Aorta (tissue), 5 donors: ENCODE measurements at places on chromosomes 11 and 22. TPM values are rescaled to one million over a fixed set of nuclear protein-coding genes. Genes with fewer than 3 reads are reported as not detected.
A peak's percentile ranks its signal among the peaks of the same experiment; 100 is the strongest.

DNA sequence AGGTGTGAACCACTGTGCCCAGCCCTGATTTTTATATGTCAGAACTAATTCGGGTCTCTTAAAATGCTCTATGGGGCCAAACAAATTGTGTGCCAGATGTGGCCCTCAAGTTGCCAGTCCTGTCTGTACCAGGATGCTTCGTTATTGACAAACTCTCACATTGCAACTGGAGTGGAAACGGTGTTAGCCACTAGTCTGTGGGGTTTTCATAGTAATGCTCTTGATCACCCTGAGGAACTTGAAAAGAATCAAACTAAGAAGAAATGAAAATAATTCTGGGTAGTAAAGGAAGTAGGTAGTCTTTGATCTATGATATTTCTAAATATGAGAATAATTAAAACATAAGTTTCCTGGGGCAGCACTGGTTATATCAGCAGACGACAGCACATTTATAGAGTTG, 67.3 kb upstream of the ADSL start:
- no peak for DNase-seq

DNA sequence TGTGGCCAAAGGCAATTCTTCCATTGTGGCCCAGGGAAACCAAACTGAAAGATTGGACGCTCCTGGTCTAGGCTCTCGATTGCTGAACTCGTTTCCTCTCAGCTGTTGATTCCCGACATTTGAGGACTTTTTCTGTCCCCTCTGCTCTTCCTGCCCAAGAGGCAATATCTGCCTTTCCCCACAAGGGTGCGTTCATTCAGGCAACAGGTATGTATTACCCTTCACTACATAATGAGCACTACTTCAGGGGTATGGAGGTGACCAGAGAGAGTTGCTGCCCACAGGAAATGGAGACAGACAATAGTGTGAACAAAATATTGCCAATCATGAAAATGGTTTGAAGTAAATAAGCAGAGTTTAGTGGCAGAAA, 8.2 kb downstream of the PTH start:
- DNase-seq, result no peak

GRCh38 chr11:21414953-21415352, 745.6 kb downstream of the NELL1 start:
- DNase-seq, result no peak

DNA sequence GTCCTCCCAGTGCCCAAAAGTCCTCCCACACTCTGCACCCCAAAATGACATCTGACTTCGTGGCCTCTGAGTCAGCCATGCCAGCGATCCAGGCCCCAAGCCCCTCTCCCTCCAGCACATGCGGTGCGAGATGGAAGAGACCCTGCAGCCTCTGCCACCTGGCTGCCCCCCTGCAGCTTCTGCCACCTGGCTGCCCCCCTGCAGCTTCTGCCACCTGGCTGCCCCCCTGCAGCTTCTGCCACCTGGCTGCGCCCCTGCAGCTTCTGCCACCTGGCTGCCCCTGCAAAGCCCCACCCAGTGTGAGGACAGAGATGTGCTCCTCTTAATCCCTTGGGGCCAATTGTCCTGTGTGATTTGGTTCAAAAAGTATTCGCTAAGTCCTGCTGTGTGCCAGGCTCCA, 68.0 kb downstream of the WNT7B start:
- DNase-seq, result no peak

DNA sequence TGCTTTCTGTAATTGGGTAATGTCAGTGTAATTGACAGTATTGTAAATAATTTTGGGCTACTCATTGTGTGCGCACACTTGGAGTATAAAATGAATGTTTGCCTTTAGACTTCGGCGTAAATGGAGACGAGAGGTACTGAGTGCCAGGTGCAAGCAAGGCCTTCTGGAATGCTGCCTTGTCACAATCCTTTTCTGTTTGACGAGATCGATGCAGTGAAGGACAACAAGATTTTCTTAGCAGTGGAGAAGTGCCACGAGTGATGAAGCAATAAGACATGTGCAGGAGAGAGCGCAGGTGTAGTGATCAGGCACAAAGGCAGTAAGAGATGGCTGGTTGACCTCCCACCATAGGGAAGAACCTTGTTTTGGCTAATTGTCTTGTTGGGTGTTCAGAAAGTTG, 67.5 kb downstream of the DDX10 start:
- no peak for DNase-seq

DNA sequence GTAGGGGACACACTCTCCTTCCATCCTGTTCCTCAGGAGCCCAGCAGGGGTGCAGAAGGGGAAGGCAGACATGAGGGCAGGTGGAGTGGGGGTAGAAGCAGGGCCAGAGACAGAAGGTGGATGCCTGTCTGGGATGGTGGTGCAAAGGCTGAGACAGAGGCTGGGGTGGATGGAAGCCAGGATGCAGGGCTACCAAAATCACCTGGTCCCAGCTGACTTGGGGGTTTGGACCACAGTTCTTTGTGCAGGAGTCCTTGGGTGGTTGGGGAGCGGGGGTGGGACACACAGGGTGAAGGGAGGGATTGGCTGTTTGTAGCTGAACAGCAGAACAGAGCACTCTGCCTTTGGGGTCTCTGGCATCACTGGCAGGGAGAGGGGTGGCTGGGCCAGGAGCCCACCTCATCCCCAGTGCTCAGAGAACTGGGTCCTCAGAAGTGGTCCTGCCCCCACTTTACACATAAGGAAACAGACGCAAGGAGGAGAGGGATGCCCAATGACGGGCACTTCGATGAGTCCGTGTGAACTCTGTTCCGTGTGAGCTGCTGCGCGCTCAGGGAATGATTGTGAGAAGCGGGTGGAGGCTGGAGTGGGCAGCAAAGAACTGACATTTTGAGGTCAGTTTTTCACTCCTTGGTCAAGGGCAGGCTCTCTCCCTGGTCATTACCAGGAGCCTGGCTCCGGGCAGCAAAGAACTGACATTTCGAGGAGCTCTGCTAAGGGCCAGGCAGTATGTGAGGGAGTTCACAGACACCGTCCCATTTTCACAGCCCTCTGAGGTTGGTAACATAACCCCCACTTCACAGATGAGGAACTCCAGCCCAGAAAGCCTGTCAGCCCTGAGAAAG, 1.9 kb downstream of the TAGLN start:
- no peak for DNase-seq

DNA sequence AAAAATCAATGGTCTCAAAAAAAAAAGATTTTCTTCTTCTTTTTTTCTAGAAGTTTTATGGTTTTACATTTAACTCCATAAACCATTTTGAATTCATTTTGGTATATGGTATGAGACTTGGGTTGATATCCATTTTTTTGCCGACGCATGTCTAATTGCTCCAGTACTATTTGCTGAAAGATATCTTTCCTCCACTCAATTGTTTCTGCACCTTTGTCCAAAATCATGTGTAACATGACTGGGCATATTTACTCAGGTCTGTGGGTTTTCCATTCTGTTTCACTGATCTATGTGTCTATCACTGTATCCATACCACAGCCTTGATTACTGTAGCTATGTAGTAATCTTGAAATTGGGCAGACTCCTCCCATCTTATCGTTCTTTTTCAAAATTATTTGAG, 15.6 kb upstream of the SCARF2 start:
- DNase-seq, result no peak

DNA sequence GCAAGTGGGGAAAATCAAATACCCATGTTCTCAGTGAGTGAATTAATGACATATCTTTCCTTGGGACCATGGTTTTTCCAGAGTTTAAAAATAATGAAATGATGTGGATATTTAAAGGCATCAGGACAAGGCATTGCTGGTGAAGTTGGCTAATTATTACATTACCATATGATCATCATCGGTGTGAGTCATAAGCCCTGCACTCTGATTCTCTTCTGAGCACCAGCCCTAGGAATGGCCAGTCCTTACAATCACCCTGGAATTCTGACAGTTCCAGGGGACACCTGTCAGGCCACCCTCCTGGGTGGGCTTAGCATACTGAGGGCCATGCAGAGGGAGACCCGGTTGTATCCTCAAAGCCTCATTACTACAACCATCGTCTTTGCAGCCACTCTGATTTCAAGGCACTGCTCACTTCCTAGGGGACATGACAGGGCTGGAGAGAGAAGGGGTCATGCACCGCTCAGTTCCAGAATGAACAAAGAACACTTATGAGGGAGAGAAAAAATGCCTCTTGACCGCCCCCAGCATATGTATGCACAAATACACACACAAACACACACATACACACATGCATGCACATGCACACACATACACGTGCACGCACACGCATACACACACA, 365.0 kb downstream of the MIAT start:
- DNase-seq, result no peak

DNA sequence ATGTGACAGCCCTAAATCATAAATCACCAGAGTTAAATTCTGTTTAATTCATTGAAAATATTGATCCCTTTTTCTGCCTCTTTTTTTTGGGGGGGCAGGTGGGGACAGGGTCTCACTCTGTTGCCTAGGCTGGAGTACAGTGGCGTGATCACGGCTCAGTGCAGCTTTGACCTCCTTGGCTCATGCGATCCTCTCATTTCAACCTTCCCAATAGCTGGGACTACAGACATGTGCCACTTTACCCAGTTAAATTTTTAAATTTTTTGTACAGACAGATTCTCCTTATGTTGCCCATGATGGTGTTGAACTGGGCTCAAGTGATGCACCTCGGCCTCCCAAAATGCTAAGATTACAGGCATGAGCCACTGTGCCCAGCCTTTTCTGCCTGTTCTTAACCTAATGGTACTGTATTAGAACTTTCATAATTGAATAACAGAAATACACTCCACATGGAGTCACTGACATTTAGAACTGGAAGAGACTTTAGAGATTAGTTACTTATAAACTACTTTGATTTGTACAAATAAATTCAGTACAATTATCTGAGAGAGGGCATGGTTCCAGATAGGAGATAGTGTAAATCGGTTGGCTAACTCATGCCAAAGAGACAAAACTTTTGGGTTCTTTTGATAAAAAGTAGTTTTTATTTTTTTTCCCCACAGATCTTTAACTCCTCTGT, 76.4 kb upstream of the PRODH start:
- no peak for DNase-seq

DNA sequence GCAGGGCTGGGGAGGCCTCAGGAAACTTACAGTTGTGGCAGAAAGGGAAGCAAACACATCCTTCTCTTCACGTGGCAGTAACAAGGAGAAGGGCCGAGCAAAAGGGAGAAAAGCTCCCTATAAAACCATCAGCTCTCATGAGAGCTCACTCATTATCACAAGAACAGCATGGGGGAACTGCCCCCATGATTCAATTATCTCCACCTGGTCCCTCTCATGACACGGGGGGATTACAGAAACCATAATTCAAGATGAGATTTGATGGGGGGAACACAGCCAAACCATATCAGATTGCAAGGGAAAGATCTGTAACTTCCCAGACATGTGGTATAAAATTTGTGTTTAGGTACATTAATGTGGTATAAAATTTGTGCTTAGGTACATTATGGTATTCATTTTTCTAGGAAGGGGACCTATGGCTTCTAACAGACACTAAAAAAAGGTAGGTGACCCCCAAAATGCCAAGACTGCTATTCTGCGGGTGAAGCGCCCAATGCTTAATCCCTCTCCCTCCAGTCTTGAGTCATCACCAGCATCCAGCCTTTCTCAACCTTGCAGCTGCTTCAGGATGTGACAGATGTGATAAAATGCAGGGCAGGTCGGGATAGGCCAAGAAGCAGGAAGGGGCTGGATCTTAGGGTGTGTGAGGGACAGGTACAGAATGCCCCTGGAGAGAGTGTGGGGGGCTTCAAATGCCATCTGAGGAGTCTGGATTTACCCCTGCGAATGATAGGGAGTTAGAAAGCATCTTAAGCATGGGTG, 57.7 kb upstream of the AMPD3 start:
- DNase-seq, result no peak

DNA sequence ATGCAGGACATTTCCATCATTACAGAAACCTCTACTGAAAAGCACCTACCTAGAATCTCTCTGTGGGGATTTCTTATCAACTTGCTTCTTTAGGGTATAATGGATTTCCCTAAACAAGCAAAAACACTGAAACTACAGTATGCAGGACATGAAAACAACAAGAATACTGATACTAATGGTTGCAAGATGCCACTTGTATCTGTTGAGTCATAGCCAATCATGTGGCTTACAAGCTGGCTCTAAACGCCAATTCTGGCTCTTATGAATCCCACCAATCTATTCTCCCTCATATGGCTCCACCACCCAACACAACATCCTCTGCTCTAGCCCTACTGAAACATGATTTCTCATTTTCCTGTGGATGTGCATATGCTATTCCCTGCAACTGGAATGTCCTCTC, 22.6 kb downstream of the TENM4 start:
- DNase-seq, result no peak

- peak; percentile 92 for DNase-seq
Measured at GRCh38 chr11:326842-327580, 6.4 kb upstream of the IFITM3 start.

GRCh38 chr11:67666676-67667489, 7.5 kb downstream of the ALDH3B2 start:
- DNase-seq, result no peak

DNA sequence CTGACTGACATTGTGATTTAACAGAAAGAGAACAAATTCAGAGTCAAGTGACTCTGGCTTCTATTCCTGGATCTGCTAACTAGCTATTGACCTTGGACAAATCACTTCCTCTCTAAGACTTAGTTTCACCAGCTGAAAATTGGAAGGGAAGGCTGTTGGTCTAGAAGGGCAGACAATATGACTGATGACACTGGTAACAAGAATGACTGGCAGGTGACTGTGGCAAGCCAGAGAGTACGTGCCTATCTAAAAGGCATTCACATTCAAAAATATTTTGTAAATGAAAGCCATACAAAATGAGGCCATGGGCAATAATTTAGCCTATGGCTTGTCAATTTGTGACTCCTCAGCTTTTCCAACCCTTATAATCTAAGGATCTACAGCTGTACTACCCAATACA, 23.5 kb downstream of the SERGEF start:
- DNase-seq, result no peak

GRCh38 chr11:75872887-75873416, 57.9 kb downstream of the UVRAG start:
- DNase-seq, result no peak

The FLRT1 gene
- total RNA-seq, result 0.60 TPM

The SCGB1D2 gene
- total RNA-seq, result not detected

The KRTAP5-1 gene
- total RNA-seq, result not detected

The EMID1 gene
- total RNA-seq, result 1.2 TPM

The ARCN1 gene
- total RNA-seq, result 170 TPM
